ENCODE measurements at places on chromosomes 4 and X. TPM values are rescaled to one million over a fixed set of nuclear protein-coding genes. Genes with fewer than 3 reads are reported as not detected.

Gene C1QTNF7
- not detected for total RNA-seq

Gene TMEM271
- not detected for total RNA-seq

Gene ARMCX2
- 0.08 TPM for total RNA-seq

Gene PAGE2
- total RNA-seq = not detected

Gene ARHGEF38
- not detected for total RNA-seq

Gene CXCL10
- total RNA-seq = 0.08 TPM

Gene UGT2A3
- total RNA-seq = 0.09 TPM

Gene VGLL1
- not detected for total RNA-seq

Gene CFAP299
- total RNA-seq = not detected
